ENCODE measurements at places on chromosomes 1 and 21.
A peak's percentile ranks its signal among the peaks of the same experiment; 100 is the strongest.

DNA sequence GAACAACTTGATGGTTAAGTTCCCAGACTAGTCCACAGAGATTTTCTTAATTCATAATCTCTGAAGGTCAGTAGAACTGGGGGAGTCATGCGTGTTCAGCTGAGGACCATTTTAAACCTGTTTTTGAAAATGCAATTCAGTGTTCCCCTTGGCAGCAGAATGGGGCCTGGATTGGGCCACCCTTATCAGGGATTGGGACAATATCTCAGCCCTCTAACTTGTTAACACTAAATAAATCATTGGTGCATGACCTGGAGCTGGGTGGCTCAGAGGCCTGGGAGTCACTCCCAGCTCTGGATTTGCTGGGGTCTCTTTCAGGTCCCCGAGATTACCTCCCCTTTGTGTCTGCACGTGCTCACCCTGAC lies 55.3 kb downstream of the MRPS6 start:
- DNase-seq, result no peak

- no peak for DNase-seq
Measured at GRCh38 chr1:178919581-178919980, 48.7 kb upstream of the ANGPTL1 start.

DNA sequence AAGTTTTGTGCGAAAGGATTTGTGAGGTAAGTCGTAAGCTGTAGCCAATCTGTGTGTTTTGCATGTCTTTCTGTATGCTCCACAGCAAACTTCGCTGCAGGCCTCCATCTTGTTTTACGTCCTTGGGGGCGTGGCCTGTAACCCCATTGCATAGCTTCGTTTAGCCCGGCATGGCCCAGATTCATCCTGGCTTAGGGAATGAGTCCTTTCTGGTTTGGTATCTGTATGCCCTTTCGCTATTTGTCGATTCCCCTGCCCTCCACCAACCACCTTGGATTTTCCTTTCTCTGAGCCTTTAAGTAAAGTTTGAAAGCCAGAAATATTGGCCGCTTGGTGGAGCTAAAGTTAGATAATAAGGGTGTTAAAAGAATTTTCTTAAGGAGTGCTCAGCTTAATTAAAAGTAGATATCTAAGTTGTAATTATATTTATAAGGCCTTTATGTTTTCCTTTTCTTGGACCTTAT lies 1.1 kb downstream of the THEM4 start:
- no peak for DNase-seq

DNA sequence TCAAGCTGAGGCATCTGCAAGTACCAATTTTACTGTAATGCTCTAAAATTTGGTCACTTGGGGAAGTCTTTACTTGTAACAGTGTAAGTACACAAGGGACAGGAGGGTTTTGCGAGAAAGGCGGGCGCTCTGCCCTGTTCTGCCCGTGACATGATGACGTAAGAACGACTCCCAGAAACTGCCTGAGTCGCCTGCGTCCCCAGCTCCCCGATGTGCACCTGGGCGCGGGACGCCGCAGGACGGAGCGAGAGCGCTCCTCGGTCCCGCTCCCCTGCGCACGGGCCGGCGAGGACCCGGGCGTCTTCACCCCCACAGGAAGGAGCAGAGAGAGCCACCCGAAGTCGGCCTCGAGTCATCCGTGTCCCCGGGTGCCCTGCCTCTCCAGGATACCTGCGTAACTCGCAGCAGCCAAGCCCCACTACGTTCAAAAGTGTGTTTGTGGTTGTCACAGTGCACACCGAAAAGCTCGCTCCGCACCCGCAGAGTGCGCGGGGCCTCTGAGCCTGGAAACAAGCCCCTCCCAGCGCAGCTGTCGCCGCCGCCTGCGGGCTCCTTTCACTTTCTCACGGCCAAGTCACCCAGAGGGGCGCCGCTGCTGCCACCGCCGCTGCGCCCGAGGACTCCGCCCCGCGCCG lies 3.3 kb upstream of the ZBTB18 start:
- peak; percentile 71 for DNase-seq

DNA sequence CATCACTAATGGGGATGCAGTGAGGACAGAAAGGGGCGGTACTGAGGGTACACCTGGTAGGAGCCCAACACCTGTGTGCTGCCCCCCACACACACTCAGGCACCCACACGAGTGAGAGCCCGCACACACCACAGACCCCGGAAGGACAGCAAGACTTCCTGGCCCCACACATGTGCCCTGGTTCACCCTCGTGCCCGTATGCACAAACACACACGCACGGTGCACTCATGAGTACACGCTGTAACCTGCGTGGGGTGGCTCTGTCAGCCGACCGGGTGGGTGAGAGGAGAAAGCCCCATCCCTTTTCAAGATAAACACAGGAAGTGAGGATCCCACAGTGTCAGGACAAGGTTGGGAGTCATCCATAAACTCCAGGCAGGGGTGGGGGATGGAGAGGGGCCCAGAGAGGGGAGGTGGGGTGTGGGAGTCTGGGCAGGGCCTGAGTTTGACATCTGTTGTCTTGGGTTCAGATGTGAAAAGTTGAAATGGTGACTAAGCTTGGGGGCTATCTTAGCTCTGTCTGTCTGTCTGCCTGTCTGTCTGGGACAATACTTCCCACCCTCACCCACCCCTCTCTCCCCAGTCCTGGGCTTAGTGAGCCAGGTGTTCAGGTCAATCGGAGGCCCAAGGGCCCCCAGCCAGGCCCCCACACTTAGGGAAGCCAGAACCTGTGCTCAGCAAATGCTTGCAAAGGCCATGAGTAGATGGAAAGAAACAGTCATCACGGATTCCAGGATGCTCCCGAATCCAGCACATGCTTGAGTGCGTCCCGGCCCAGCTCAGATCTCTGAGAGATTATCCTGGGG lies 119.8 kb upstream of the ZBTB40 start:
- DNase-seq, result no peak

DNA sequence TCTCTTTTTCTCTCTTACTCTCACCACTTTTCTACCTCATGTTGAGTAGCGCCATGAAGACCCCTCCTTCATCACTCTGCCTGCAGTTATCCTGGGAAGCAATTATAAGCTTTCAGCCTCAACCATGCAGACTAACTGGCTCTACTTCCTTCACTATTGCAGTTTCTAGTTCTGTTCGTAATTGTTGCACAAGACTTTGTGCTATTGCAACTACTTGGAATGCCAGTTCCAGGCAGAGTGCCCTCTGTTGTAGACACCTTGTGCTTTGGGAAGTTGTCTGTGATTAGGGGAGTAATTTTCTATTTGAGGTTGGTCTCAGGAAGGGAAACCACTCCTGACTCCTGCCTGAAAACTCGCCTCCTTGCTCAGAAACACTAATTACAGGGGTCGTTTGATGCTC lies 19.4 kb downstream of the PGM1 start:
- no peak for DNase-seq

DNA sequence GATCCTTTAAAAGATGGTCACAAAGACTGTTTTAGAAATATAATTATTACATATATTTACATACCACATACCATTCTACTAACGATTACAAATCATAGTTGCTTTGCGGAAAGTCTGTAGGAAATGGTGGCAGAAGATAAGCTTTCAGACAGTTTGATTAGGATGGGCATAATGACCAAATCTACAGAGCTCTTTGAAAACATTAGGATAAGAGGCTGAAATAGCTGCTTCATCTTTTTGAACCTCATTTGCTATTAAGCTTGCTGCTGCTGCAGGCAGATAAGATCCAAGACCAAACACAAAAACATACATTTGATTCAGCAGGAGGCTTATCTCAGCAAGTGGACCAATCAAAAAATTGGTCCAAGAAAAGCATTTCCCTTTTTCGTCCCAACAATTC lies 47.1 kb downstream of the DDAH1 start:
- no peak for DNase-seq

GRCh38 chr1:66415281-66415680 lies 118.7 kb upstream of the SGIP1 start:
- DNase-seq, result no peak

DNA sequence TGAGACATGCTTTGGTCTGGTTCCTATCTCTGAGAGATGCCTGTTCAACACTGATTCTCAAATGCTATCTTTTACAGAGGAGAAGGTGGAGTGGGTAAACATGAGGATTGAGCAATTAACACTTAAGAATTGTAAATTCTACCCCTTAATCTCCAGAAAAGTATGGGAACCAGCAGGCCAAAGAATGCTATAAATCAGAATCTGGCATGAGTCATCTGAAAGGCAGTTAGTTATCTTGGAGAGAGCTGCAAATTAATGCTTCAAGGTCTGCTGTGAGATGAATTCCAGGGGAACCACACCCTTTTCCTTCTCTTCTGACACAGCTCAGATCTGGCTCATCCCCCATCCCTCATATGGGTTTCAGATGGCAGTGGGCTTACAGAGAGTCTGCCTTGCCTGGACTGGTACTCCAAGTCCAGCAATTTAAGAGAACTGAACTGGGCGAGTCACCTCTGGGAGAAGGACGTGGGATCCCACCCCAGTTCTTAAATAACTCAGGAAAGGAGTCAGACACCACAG lies 5.2 kb downstream of the S100A10 start:
- DNase-seq, result no peak

DNA sequence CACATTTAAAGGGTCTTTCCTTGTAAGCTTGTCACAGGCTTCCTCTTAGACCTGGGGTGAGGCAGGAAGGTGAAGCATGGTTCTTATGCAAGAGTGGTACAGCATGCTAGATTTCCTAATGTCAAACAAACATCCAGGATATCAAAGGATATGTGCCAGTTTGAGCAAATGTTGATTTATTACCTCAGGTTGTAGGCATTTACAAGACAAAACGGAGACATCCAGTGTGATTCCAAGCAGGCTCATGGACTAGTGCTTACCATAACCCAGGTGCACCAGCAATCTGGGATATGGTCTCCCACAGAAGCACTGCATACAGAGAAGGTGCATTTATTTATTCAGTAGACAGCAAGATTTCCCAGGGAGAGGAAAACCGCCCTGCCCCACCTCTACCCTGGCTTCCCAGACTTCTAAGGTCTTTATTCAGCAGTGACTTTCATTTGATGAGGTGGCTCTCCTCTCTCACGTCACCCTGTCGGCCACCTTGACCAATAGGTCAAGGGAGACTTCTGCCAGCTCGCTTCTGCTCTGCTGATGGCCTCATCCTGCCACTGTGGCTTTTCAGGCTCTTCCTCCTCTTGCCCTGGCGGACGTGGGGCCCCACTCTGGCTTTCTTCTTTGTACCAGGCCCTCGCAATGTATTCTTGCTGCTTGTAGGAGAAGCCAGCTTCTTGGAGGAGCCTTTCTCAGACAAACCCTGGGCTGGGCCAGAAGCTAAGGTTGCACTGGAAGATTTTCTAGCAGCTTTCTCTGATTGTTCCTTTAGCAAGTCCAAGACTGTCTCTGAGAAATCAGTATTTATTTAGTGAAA lies 25.6 kb downstream of the HHIPL2 start:
- DNase-seq, result no peak

GRCh38 chr21:38503583-38503982 lies 5.3 kb upstream of the ERG start:
- no peak for DNase-seq

DNA sequence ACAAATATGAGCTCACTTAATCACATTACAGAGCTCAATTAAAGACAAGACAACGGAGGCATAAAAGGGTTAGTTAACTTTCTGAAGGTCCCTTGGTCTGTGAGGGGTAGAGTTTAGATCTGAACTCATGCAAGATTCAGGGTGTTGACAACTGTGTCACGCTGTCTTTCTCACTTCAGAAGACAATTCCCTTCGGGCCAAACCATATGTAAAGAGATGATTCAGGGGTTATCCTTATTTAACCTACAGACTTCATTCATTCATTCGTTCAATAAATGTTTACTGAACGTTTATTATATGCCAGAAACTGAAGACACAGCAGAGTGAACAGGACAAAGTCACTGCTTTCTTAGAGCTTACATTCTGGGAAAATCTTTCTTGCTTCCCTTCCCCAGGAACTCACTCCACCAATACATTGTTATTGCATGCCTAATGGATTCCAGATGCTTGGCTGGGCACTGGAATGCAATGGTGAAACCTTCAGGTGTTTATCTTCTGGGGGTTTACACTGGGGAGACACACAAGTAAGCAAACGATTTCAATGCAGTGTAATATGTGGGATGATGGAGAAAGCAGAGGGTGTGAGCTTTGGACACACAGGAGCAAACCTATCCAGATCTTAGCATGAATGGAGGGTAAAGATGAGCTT lies 6.4 kb downstream of the XCL1 start:
- no peak for DNase-seq

DNA sequence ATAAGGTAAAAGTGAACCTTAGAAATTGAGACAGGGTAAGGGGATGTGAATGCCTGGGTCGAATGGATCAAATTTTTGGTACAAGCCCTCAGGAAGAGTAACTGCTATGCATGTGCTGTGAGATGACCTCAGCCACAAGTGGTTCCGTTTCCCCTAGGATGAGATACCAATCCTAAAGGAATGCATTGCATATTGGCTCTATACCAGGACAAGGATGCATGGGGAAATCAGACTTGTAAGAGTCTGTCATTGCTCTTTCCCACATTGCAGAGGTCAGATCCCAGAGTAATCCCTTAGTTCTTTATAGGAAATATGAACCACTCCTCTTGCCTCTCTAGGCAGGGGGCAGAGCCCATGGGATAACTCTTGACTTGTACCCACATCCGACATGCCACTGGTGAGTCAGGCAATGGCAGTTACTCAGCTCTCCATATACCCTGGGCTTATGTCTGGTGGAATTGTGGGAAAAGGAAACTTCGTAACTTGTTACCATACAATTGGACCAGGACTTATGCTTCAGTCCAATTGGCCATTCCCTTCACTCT lies 428.3 kb upstream of the ZRANB2 start:
- DNase-seq, result no peak

- DNase-seq, result no peak
Measured at GRCh38 chr1:155929057-155929456, 5.2 kb downstream of the KHDC4 start.

- no peak for DNase-seq
Measured at GRCh38 chr1:240344918-240345317, 253.2 kb downstream of the FMN2 start.

DNA sequence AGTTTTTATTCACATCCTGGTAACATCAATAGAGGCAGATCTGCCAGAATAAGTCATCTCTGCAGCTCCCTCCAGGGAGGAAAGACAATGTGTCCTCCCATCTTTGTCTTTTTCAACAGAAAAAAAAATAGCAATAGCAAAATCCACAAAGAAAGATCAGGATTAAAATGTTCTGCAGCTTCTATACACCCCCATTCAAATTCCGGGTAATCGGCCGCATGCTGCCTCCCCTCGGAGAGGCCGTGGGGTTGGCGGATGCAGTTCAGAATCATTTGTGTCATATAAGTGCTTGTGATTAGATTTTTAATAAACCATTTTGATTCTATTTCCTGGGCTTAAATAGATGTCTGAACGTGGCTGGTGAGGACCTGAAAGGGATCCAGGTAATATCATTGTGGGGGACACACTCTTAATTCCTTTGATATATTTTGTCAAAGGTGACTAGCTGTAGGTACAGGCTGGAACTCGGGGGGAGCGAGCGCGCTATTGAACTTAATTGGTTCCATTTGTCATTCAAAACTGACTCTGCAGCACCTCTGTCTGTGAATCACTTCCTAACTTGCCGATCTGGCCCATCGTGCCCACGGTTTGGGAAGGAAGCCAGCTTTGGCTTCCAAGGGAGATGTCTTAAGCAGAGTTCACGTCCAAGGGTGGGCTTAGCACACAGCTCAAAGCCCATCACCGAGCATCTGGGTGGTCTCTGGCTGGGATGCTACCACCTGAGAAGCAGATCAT lies 85.6 kb upstream of the ARHGEF16 start:
- no peak for DNase-seq

GRCh38 chr1:37477198-37477931 lies 3.0 kb downstream of the ZC3H12A start:
- peak; percentile 87 for DNase-seq
